HCT116 (cell line): ENCODE measurements at places on chromosomes 2 and 18. TPM values are rescaled to one million over a fixed set of nuclear protein-coding genes. Genes with fewer than 3 reads are reported as not detected.

Gene STEAP3
- 32.3 TPM for total RNA-seq

Gene ASXL3
- not detected for total RNA-seq

DNA sequence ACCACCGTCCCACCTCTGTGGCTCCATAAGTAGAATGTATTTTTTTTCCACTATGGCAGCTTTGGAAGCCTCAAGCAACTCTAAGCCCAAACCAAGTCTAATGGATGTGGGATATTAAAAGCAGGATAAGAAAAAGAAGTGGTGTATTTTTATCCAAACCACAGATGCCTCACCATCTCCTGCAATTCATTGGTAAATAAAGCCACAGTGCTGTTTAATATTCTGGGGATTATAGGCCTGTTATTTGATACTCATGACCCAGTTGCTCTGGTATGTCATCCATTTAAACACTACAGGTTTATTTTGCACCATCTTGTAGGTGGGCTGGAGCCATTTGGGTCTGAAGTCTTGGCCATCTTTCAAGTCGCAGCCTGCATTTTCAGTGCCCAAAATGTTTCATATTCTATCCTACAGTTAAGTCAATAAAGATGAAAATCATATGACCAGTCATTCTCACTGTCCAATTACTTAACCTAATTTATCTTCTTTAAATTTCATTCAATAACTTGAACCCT lies 279.5 kb upstream of the EPHA4 start:
- DNase-seq = no peak

GRCh38 chr2:8246137-8246536 lies 435.7 kb upstream of the ID2 start:
- DNase-seq = no peak

DNA sequence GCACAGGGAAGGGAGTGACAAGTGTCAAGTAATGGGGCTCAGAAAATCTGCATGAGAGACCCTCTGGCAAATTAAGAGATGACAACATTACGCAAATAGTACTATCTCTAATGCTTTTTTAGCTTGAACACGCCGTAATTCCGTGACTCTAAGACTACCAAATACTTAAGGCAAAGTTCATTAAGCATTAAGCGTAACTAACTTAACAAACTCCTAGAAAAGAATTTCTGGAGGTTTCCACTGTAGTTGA lies 1.2 kb downstream of the APOB start:
- DNase-seq = no peak
